Smooth muscle cell of the brain vasculature (primary cell): ENCODE measurements at places on chromosomes 6 and 20.

DNA sequence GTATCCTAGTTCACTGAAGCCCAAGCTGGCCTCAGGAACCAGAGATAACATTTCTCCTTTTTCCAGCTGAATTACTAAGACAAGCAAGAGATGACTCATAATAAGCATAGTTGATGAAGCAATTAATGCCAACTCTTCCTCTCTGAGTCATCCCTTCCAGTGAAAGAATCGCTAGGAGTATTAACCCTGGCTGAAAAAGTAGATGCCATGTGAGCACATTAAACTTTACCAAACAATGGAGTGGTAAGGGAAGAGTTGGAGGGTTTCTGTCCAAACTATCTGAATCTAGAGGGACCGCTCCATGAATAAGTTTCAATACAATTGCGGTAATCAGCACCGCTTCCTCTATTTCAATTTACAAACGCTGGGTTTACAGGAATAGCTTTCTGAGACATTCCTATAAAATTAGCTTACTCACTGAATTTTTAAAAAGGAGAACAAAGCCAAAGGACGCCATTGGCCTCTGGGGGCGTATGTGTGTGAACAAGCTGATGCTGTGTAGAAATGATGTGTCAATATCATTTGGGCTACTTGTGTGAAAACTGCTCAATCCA lies 48.3 kb downstream of the ATXN1 start:
- DNase-seq = no peak

DNA sequence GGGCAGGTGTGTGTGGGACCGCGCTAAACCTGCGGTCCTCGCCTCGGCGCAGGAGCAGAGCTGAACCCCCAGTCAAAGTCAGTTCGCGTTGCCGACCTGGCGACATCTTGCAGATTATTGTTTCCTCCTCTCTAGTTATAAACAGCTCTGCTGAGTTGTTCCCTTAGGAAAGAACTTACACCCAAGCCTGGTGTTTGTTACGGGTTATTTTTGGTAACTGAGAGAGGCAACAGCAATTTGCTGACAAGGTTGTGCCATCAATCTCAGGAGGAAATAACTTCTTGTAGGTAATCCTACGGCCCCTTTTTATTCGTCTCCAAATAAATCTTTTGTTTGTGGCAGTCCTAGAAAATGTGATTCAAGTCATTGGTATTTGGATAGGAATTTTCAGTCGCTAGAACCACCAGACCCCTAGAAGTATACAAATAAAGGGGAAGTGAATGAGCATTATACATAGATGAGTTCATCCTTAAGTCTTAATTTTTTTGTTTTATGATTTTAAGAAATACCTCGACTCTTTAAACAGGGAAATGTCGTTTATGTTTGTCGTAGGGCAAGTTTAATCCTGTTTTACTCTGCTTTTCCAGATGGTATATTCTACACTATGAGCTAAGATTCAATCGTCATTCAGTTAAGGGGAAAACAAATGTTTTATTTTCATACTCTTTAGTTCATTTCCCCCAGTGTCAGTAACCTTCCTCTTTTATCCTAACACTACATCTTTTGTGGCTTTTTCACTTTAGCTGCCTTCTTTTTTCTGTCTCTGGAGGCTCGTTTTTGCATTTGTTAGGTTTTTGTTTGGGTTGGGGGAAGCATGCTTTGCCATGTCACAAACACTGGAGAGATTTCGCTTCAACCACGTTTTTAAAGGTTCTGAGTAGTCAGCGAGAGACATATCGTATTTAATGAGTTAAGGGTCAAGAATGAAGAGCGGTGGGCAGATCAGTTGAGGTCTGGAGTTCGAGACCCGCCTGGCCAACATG lies 1.2 kb downstream of the PM20D2 start:
- no peak for DNase-seq

DNA sequence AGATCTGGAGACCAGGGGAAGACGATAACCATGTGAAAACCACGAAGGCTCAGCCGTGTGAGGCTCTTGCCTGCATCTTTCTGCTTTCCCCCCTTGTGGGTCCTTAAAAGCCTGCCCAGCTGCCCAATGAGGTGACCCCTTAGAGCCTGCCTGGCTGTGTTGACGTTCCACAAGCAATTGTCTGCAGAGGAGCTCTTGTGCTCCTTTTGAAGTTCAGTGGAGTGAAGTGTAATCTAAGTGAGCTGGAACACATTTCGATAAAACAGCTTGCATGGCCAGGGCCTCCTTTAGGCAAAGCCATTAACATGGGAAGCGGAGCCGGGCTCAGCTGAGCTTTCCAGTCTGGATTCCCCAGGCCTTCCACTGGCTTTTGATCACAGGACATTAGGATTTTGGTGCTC lies 27.3 kb upstream of the TCP11 start:
- no peak for DNase-seq

GRCh38 chr6:158769234-158769770 lies 49.9 kb downstream of the EZR start:
- no peak for DNase-seq
